Stimulated activated CD4-positive, alpha-beta T cell treated with anti-CD3 and anti-CD28 coated beads, Interleukin-1b, Interleukin-23, amount 100 ng/mL, for 1 hour (primary cell): ENCODE measurements at places on chromosomes 6 and 20.

DNA sequence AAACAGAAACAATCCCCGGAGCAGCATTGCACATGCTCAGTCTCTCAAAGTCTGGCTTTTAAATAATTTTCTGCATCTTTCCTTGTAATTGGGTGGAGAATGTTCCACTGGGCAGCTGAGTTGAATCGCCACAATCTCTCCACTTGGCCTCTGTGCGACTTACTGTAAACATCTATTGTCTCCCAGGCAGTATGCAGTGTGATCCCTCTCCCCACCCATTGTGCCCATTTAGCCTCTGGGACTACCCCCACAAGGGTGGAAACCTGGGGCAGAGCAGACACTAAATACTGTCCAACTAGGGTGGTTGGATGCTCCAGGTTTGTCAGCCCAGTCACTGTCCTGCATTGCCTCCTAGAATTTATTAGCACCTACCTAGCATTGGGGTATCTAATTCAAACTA is 96.2 kb downstream of the JARID2 start:
- DNase-seq: no peak

DNA sequence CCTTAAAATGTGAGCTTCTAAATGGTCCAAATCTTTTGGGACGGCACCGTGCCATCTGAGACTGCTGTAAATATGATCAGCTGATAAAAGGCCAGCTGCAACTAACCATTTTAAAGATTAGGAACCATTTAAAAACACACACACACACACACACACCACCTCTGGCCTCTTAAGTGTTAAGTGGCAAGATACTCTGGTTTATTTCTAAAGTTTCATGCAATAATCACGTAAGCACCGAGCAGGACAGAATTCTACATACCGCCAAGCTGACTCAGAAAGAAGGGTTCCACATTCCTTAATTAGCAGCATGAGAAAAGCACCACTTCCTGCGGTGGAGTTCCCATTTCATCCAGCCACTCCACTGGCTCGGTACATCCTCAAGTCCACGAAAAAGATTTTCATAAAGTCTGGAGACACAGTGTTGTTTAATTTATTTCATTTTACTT is 17.8 kb upstream of the ZNF217 start:
- no peak for DNase-seq

DNA sequence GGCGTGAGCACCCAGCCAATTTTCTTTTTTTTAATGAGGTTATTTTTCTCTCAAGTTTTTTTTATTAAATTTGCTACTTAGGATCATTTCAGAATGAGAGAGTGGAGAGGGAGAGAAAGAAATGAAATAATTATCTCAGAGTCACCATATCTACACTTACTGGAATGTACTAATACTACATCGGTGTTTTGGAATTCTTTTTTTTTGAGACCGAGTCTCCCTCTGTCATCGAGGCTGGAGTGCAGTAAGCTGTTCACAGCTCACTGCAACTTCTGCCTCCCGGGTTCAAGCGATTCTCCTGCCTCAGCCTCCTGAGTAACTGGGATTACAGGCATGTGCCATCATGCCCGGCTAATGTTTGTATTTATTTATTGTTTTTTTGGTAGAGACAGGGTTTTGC is 27.8 kb downstream of the ANKRD6 start:
- no peak for DNase-seq

GRCh38 chr20:51470907-51471411 is 71.6 kb downstream of the NFATC2 start:
- no peak for DNase-seq

DNA sequence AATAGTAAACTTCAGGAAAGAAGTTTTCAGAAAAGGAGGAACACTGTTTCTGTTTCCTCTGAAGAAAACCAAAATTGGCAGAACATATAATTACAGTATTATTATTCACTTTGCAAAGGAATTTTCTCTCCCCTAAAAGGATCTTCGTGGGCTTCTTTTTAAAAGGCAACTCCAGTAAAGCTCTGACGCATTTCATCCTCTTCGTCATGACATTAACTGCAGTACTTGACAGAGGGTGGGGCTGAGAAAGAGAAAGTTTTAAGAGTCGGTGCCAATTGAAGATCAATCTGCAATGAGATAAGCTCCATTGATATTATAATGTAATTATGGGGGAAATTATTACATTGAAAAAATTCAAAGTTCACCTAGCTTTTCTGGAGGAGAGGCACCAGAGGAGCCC is 75.8 kb downstream of the MYB start:
- DNase-seq: no peak

DNA sequence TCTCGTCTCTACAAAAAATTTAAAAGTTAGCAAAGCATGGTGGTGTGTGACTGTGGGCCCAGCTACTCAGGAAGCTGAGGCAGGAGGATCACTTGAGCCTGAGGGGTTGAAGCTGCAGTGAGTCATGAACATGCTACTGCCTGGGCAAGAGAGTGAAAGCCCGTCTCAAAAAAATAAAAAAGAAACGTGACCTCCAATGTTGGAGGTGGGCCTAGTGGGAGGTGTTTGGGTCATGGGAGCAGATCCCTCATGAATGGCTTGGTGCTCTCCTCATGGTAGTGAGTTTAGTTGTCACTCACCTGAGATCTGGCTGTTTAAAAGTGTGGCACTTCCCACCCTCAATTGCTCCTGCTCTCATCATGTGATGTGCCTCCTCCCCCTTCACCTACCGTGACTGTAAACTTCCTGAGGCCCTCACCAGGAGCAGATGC is 24.3 kb downstream of the RBL1 start:
- DNase-seq: no peak
